ENCODE measurements at places on chromosomes 2 and 18.

GRCh38 chr2:236932831-236933361, 152.8 kb upstream of the COPS8 start:
- no peaks in the 10 kb centered on the region for H3K36me3 ChIP-seq
- DNase-seq, result no peak
- H3K27ac ChIP-seq, result no peak overlapping the region

GRCh38 chr18:35045806-35046205, 4.6 kb downstream of the MAPRE2 start:
- H3K27ac ChIP-seq, result no peak overlapping the region
- H3K4me1 ChIP-seq, result peaks cover 58% of the 10 kb centered on the region
- no peaks in the 10 kb centered on the region for H3K27me3 ChIP-seq
- no peaks in the 10 kb centered on the region for H3K36me3 ChIP-seq
- H3K4me3 ChIP-seq, result no peak overlapping the region

GRCh38 chr18:62486290-62486964, 36.4 kb upstream of the ZCCHC2 start:
- H3K4me1 ChIP-seq, result no peaks in the 10 kb centered on the region
- no peak overlapping the region for H3K27ac ChIP-seq
- H3K4me3 ChIP-seq, result no peak overlapping the region
- DNase-seq, result no peak
- H3K36me3 ChIP-seq, result no peaks in the 10 kb centered on the region

DNA sequence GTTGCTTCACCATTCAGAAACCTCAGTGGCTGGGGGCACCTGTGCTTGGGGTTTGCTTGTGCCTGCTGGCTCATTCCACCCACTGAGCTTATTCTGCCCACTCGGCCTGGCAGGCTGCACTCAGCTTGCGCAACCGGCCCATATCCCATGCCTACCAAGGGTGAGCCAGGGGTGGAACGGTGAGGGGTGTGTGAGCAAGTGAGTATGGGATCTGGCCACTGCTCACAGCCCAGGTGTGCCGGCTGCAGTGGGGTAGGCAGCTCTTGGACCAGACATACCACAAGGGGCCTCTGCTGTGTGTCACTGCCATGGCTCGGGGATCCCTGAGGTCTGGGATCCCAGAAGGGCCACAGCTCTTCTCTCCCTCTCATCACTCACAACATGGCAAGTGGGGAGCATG, 1000.5 kb upstream of the CRIM1 start:
- H3K27ac ChIP-seq, result no peak overlapping the region
- H3K36me3 ChIP-seq, result no peaks in the 10 kb centered on the region
- H3K4me1 ChIP-seq, result no peaks in the 10 kb centered on the region

DNA sequence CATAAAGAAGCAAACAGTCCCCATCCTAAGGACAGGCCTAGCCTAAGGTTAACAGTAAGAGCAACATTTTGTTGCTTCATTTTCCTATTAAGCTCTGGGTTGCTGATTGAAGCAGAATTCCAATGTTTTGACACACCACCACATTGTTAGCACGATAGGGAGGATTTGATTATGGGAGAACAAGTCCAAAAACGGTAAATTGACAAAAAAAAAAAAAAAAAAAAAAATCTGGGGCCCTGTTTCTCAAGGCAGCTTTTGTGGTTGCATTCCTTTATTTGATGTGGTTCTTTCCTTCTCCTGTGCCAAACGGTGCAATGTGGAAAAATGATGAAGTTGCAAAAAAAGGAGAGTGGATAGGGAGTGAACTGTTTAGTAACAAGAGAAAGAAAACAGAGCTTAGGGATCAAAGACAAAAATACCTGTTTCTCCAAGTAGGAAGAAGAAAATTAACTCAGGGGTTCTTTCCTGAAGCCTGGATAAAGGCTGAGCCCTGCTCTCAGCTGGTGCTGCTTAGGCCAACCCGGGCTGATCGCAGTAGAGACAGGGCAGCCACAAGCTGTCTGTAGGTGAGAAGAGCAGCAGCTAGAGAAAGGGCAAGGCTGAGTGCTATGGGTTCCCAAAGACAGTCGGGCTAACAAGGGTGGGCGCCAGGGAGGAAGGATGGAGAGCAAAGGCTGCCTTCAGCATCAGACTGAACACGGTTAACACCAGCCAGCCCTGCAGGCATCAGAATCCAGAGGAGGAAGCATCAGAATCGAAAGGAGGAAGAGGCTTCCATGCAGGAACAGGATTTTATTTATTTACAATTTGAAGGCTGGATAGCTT, 167.8 kb upstream of the FOSL2 start:
- no peak for DNase-seq
- H3K27me3 ChIP-seq, result no peaks in the 10 kb centered on the region
- no peak overlapping the region for H3K27ac ChIP-seq
- no peaks in the 10 kb centered on the region for H3K4me1 ChIP-seq

DNA sequence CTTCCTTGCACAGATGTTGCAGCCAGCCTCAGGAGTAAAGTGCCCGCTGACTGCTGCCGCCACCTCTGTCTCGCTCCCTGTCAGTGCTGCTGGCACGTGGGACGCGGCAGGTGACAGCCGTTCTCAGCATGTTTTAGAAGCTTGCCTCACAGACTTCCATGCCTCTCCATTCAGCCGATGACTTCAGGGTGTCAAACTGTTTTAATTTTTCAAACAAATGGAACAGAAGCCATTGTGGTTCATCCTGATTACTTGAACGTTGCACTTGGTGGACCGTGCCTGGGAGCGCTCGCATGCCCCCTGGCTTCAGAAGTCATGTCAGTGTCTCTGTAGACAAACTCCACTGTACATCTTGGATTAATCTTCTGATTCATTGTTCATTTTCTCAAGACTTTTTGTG, 62.7 kb upstream of the EML6 start:
- DNase-seq, result no peak
- no peaks in the 10 kb centered on the region for H3K4me1 ChIP-seq
- H3K27ac ChIP-seq, result no peak overlapping the region
- H3K27me3 ChIP-seq, result no peaks in the 10 kb centered on the region
- no peak overlapping the region for H3K4me3 ChIP-seq

GRCh38 chr2:24509840-24510239, 18.8 kb downstream of the NCOA1 start:
- H3K27me3 ChIP-seq, result no peaks in the 10 kb centered on the region
- H3K36me3 ChIP-seq, result no peaks in the 10 kb centered on the region
- no peak for DNase-seq
- peaks cover 9% of the 10 kb centered on the region for H3K4me1 ChIP-seq

GRCh38 chr2:156401861-156402260, 34.3 kb upstream of the GPD2 start:
- H3K36me3 ChIP-seq, result no peaks in the 10 kb centered on the region
- no peaks in the 10 kb centered on the region for H3K27me3 ChIP-seq
- peaks cover 11% of the 10 kb centered on the region for H3K4me1 ChIP-seq
- no peak overlapping the region for H3K4me3 ChIP-seq
- H3K27ac ChIP-seq, result no peak overlapping the region

- H3K4me1 ChIP-seq, result no peaks in the 10 kb centered on the region
- H3K27me3 ChIP-seq, result no peaks in the 10 kb centered on the region
- H3K27ac ChIP-seq, result no peak overlapping the region
- no peaks in the 10 kb centered on the region for H3K36me3 ChIP-seq
Observed at GRCh38 chr2:70710038-70710690, 57.8 kb downstream of the ADD2 start.

DNA sequence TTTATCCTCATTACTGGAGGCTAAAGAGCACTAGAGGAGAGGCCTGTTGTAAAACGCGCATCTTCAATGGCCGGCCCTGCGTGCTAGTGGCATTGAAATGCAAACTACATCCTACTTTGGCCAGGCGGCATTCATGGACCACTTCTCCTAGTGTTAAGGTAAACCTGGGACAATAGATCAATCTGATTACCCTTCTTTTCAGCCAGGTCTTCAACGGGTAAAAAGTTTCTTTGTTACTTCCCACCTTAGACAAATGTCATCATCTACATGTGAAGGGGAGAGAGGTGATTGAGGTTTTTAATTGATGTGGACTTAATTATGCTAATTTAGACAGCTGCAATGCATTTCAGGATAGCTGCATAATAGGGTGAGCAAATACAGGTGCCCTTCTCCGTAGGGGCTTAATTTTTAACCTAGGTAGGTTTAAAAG, 628.0 kb downstream of the ZEB2 start:
- no peaks in the 10 kb centered on the region for H3K27me3 ChIP-seq
- H3K36me3 ChIP-seq, result no peaks in the 10 kb centered on the region
- H3K4me3 ChIP-seq, result no peak overlapping the region
- no peak for DNase-seq
- H3K4me1 ChIP-seq, result no peaks in the 10 kb centered on the region

GRCh38 chr2:239826376-239826775, 198.8 kb downstream of the NDUFA10 start:
- no peak overlapping the region for H3K27ac ChIP-seq
- no peak for DNase-seq
- H3K27me3 ChIP-seq, result peaks cover 25% of the 10 kb centered on the region
- H3K36me3 ChIP-seq, result no peaks in the 10 kb centered on the region

Data from T-cell (primary cell).